ENCODE measurements at places on chromosomes 2 and 18. TPM values are rescaled to one million over a fixed set of nuclear protein-coding genes. Genes with fewer than 3 reads are reported as not detected.

- DNase-seq, result no peak
Measured at GRCh38 chr2:237159006-237159911, 73.6 kb downstream of the COPS8 start.

DNA sequence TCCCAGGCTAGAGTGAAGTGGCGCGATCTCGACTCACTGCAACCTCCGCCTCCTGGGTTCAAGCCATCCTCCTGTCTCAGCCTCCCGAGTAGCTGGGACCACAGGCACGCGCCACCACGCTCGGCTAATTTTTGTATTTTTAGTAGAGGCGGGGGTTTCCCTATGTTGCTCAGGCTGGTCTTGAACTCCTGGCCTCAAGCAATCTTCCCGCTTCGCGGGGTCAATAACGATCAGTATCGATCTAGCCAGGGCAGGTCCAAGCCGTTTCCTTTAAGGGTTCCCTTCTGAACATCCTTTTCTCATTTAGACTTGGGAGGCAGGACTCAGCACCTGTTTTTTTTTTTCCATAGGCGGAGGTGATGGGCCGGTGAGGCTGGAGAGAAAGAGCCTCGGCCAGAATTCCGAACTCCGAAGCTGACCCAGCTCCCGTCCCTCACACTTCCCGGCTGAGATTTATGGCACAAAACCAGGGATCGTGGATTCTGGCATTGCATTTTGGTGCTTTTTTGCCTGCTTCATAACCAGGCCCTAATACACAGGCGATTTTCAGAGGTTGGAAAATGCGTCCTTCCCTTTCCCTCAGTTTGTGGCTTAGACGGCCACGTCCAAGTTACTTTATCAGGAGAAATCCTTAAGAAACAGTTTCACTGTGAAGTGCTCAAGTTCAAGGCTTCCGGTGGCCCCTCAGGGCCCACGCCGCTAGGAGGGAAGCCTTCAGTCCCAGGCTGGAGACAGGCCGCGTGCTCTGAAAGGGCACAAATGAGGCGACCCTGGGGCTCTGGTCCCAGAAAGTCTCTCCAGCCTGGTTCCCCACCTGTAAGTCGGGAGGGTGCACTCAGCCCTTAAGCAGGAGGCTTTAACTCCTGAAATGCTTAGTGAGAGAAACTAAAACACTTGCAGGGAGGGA is 998 bp upstream of the SLC66A3 start:
- peak; percentile 21 for DNase-seq

The TMSB10 gene
- total RNA-seq, result 1,075 TPM

GRCh38 chr2:134073023-134073422 is 180.8 kb upstream of the MGAT5 start:
- no peak for DNase-seq

- no peak for DNase-seq
Measured at GRCh38 chr2:177970670-177971454, 101.7 kb downstream of the PDE11A start.

DNA sequence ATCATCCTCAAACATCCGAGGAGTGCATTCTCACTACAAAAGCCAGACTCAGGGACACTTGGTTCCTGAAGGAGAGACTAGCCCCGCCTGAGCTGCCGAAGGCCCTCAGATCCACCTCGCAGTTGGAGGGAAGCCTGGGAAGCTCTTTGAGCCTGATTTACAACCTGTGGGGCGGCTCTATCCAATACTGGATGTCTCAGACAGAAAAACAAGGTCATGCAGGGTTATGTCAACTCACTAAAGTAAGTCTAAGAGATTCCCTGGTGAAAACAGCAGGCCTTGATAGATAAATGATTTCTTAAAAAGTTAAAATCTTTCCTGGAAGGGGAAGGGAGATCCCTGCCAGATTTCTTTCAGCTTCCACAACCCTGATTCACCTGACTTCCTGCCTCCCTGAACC is 284.3 kb downstream of the CYP26B1 start:
- DNase-seq, result no peak

The NABP1 gene
- total RNA-seq, result 5.0 TPM

GRCh38 chr2:231390667-231391066 is 4.8 kb upstream of the B3GNT7 start:
- DNase-seq, result no peak

DNA sequence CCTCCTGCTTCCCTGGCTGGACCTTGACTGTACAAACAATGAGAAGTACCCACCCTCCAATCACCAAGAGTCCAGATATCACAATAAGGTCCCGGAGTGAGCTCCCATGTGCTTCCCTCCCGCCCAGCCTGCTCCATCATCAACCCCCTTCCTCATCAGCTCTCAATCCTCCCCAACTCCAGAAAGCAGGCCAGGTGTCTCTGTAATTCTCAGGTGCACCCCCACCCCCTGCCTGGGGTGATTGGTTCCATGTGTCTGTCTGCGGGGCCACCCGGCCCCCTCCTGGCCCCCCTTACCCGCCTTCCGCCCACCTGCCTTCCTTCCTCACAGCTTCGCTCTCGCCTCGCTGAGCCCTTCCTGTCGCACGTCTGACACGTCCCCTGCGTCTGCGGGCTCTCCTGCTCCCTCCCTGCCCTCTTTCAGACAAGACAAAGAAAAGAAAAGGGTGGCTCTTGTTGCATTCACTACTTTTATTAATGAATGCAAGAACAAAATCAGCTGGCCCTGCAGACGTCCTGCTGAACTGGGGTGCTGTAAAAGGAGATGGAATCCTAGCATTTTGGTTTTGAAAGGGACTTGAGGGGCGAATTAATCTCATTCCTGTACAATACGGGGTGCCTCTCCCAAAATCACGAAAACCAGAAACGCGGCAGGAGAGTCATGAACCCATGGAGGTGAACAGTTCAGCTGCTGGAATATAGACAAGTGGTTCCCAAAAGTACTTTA is 26.5 kb upstream of the IGFBP2 start:
- no peak for DNase-seq

The GKN2 gene
- not detected for total RNA-seq

DNA sequence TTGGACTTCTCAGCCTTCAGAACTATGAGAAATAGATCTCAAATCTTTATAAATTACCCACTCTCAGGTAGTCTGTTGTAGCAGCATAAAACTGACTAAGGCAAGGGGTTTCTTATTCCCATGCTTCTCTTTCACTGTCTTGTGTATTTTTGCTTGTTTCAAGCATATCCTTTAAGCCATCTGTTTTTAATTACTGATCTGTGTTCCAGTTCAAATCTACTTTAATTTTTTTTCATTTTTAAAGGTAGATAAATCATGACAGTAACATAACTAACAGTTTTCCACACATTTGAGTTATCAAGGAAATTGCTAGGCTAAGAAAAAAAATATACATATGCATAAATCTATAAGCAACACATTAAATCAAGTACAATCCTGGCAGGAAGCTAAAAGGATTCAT is 317.9 kb upstream of the TNP1 start:
- no peak for DNase-seq

Measured in H1 (cell line).